Muscle of arm (tissue), 14 donors: ENCODE measurements at places on chromosomes 5 and 9. TPM values are rescaled to one million over a fixed set of nuclear protein-coding genes. Genes with fewer than 3 reads are reported as not detected.

DNA sequence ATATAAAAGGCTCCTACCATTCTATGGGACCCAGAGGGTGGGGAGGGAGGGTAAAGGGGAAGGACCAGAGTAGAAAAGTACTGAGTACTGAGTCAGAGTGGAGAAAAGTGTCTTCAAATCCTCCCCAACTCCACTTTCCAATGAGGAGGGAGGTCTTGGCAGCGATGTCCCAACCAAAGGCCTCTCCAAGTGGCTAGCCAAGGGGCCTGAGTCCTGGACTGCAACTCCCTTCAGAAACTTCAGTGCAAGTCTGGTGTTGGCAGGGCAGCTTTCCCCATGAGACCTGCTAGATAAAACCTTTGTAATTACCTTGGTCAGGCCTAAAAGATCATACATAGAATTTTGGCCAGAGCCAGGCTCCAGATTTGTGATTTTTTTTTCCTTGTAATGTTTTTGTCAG is 111.3 kb upstream of the TNPO1 start:
- no peak for DNase-seq

- DNase-seq: peak; percentile 43
Observed at GRCh38 chr9:16652582-16652981, 217.9 kb downstream of the BNC2 start.

DNA sequence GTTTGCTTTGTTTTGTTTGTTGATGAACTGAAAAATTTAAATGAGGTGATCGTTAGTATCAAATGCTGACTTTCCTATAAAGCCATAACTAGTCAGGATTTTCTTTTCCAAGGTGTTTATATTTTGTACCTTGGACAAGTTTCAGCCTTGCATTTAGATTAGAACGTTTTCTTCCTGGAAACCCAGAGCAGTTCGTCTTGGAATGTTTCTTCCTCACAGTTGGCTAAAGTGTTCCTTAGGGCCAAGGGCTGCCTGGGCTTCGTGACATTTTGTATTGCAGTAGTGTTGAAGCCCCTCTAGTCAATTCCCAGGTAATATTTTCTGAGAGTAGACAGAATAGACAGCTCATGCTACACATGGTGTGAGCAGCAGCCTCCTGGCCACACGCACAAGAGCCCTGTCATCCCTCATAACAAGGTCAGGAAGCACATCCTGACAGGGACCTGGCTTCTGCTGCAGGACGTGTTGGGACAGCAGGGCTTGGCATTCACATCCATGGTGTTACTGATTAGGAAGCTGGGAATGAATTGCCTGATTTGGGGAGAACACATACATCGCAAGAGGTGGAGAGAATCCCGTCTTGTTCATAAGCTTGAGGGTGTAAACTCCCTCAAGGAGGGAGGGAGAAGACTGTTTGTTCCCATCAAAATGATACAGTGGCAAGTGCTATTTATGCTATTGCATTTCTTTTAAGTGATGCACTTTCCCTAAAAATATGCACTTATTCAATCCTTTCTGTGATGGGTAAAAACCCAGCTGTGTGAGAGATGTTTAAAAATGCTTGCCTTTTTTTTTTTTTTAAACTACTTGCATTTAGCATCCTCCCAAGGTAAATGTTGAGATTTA is 31.7 kb downstream of the FUBP3 start:
- DNase-seq: no peak

- DNase-seq: no peak
Observed at GRCh38 chr5:68331192-68332079, 115.9 kb downstream of the PIK3R1 start.

DNA sequence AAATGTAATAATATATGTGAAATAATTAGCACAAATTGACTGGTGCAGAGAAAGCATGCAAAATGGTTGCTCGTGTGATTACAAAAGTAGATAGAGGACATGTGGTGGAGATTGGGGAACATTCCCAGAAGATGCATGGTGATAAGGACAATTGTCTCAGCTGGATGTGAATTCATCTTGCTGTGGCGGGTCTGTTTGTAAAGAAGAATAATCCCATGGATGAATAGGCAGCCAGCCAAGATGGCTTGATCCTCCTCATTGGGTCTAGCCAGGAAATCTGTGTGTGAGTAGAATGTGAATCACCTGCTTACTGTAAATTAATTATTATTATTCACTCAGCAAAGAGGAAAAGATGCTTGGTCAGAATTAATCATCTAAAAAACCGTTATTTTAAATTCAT is 12.6 kb upstream of the DPYSL3 start:
- DNase-seq: no peak

The POU5F2 gene
- 0.01 TPM for polyA plus RNA-seq

The LMX1B gene
- polyA plus RNA-seq: 1.0 TPM

The UTP15 gene
- 12.8 TPM for polyA plus RNA-seq

The MAMDC2 gene
- 12.2 TPM for polyA plus RNA-seq

The NMUR2 gene
- 0.14 TPM for polyA plus RNA-seq
